ENCODE measurements at places on chromosomes 4 and X. TPM values are rescaled to one million over a fixed set of nuclear protein-coding genes. Genes with fewer than 3 reads are reported as not detected.
A peak's percentile ranks its signal among the peaks of the same experiment; 100 is the strongest.

DNA sequence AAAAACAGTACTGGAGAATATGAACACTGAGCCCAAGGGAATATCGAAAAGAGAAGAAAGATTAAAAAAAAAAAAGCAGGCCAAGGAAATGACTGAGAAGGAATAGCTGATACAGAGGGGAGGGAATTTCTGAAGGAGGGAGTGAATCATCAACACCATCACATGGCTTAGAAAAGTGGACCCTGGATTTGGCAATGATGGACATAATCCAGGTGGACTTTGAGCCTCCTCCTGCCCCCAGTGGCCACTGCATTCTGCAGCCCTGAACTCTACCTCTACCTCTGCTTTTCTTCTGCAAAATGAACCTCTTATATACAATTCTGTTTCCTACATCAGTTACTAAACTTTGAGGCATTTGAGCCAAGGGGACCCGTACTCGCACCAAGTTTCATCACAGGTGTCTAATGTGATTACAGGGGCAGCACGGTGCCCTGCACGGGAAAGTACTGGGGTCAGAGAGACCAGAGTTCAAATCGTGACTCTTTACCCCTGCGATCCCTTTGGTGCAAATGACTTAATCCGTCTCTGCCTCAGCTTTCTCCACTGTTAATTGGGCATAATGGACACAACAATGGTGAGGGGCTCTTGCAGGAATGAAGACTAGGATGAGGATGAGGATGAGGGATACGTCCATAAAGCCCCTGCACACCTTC lies 1.1 kb downstream of the OCIAD2 start:
- DNase-seq, result peak; percentile 79

DNA sequence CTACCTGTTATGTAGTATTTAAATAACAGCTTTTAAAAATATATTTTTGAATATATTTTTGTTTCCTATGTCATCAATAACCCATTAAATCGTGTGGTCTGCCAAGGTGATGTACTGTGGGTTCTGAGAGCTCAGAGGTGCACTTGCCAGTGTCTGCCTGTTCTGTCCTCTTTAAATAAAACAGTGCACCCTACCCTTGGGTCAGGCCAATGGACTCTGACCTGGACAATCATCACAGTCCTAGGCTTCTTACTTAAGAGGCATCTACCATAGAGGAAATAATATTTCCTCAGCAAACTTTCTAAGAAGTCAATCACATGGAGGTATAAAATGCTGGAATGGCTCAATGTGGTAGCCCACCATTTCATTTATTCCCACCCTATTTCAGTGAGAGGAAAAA lies 26.0 kb upstream of the LHFPL1 start:
- no peak for DNase-seq

DNA sequence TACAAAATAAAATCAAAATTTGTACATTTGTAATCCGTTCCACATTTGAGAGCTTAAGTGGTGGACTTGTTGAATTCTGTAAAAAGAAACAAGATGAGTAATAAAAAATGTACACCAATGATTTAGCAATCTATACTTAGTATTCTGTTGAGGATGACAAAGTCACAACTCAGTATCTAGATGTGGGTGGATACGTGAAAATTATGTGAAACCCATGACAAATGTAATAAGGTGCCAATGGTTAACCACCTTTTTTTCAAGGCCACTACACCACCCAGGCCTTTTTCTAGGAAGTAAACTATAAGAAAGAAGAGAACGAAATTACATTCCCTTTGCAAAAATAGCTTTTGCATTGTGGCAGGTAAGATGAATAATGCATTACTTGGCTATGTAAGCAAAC lies 77.0 kb downstream of the ATP8A1 start:
- DNase-seq, result no peak

DNA sequence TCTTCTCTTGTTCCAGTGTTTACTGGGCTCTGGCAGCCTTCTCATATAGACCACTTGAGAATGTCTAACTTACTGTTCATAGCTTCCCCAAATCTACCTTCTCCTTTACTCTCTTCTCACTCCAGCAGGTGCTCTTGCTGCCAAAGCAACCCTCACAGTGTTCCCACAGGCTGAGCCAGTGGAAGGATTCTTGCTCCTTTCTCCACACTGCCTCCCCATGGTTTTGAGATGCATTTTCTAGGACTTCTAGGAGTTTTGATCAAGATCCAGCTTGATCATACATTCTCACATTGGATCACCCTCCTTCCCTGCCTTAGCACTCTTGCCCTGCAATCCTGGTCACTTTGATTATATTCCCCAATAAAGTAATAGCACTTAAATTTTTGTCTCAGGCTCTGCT lies 230.8 kb downstream of the TMEM47 start:
- DNase-seq, result no peak

GRCh38 chr4:79048878-79049277 lies 109.6 kb upstream of the PAQR3 start:
- no peak for DNase-seq

The MAGED2 gene
- 47.5 TPM for total RNA-seq

Measured in HT1080 (cell line).